ENCODE measurements at places on chromosomes 2 and 18.

- DNase-seq = no peak
Measured at GRCh38 chr18:44937960-44938719, 257.5 kb downstream of the SETBP1 start.

GRCh38 chr2:177983183-177983788 lies 89.3 kb downstream of the PDE11A start:
- peak; percentile 66 for DNase-seq

DNA sequence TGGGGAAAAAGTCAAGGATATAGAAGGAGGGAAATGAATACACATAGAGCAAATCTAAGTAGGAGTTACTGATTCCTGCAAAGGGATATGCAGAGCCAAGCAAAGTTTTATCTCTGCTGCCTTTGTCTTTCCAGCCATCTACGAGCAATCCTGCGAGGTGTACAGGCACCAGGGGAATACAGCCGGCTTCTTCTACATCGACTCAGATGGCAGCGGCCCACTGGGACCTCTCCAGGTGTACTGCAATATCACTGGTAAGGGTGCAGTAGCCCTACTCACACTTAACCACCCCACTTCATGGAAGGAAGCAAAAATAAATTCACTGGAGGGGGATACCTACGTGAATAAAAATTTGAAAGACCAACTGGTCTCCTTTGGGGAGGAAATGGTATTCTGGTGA lies 584.6 kb downstream of the CNTNAP5 start:
- DNase-seq = no peak

GRCh38 chr2:54672590-54673456 lies 50.6 kb upstream of the EML6 start:
- peak; percentile 37 for DNase-seq

DNA sequence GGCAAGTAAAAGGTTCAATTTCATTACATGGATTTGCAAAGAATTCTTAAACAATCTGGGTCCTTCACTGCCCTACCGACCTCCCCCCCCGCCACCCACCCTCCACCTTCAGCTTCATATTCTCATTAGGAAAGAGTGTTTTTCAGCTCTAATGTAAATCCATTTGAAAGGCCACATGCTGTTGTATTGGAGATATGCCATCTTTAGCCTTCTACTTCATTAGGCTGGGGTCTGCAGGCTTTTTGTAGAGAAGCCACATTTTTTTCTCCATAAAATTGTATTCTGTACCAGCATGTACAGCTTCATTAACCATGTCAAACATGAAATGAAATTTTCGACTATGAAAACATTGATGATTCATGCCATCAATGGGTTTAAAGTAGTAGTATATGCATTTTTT lies 42.8 kb upstream of the THUMPD2 start:
- DNase-seq = no peak

DNA sequence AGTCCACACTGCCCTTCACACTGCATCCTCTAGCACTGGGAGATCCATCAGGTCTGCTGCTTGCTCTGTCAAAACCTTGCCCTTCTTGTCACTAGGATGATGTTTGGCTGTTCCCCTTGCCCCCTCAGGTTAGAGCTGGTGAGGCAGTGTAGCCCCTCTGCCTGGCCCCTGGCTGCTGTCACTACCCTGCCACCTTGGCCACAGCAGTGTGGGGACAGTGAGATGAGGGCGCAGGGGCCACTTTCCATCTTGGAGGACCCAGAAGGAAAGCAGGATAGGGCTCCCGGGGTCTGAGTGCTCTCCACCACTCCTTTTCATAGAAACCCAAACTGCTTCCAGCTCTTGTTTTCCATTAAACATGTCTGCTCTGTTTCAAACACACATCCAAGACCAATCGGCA lies 19.9 kb downstream of the THSD7B start:
- no peak for DNase-seq

GRCh38 chr2:159366538-159366937 lies 80.0 kb upstream of the WDSUB1 start:
- no peak for DNase-seq

DNA sequence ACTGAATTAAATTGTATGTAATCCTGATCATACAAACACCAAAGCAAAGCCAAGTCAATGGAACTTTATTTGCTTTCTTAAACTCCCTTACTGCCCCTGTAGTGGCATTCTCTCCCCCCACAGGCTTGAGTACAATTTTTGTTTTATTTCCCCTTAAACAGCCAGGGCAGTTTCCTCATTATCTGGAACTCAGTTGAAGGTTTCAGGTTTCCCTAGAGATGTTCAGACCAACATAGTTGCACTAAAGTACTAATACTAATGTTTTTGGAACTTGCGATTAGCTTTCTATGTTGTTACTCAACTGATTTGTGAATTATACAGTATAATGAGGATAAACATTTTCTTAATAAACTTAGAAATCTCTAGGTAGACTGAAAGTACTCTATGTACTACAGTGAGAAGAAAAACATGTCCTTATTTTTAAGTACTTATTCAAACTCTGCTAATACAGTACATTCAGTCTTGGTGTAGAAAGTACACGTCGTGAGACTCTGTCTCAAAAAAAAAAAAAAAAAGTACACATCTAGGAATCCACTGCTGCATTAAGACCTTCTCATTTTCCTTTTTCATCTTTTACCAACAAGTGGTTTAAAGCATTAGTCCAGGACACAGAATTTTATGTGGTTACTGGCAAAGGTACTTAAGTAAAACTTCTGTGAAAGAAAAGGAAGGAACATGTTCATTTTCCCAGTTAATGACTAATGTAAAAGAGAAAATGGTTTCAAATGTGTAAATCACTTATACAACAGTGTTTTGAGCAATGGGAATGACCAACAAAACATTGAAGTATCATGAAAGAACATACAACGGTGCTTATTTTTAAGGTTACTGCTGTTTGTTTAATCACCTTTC lies 209.5 kb upstream of the SMAD7 start:
- no peak for DNase-seq

- DNase-seq = no peak
Measured at GRCh38 chr18:35185771-35186170, 55.1 kb upstream of the ZNF397 start.

- no peak for DNase-seq
Measured at GRCh38 chr2:237594514-237594871, 4.0 kb upstream of the RAB17 start.

- DNase-seq = no peak
Measured at GRCh38 chr2:180707175-180707883, 273.1 kb upstream of the UBE2E3 start.

DNA sequence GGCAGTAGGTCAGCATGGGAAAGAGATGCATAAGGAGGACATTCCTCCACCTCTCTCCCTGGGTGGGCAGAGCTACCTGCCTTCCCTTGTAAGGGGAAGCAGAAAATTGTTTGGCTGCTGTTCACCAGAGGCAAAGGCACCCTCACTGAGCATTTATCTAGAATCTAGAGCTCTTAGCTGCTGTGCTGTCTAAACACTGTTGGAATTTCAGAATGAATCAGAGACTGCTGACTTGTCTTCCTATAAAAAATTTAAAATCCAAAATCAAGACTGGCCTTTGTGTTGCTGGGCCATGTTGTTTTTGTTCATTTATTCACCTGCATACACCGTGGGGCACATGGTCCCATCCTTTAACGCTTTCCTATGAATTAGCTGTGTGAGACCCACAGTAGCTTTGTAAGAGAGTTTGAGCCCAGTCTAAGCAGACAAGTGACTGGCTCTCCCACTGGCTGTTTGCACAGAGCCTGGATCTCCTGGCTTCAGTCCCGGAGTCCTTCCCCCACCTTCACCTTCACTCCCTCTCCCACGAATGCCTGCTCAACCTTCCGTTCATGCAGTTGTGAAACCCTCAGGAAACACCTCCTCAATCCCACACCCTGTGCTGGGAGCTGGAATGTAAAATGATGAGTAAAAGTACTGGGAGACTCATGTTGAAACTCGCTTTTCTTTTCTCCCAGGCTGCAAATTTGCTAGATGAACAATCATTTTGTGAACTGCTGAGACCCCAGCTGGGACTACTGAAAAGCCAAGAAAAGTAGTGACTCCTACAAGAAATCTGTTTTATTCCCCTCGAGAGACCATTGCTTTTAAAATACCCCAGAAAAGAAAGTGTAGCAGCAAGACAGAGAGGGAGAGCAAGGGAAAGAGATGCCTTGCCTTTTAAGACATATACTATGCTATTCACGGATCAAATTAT lies 76.2 kb downstream of the FAM168B start:
- peak; percentile 92 for DNase-seq

- DNase-seq = peak; percentile 21
Measured at GRCh38 chr2:238560234-238560633, 133.5 kb downstream of the ASB1 start.

- no peak for DNase-seq
Measured at GRCh38 chr2:74162951-74163350, 15.2 kb upstream of the BOLA3 start.

GRCh38 chr2:57906152-57906732 lies 140.4 kb upstream of the VRK2 start:
- DNase-seq = peak; percentile 82

DNA sequence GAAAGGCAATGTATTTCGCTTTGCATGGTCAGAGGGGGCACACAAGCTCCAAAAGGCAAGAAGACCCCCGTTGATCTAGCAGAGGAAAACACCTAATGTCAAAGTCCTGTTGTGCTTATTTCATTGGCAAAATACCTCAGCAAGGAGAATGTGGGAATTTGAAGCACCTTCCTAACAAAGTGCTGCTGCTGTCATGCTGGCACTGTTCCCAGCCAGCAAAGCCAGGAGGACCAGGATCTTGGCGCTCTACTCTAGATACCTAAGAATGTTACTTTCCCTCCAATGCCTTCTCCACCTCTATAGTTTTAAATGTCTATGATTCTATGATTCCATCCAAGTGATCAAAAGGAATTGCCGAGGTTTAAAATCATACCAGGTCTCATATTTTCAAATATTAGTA lies 867.9 kb upstream of the POU3F3 start:
- no peak for DNase-seq

DNA sequence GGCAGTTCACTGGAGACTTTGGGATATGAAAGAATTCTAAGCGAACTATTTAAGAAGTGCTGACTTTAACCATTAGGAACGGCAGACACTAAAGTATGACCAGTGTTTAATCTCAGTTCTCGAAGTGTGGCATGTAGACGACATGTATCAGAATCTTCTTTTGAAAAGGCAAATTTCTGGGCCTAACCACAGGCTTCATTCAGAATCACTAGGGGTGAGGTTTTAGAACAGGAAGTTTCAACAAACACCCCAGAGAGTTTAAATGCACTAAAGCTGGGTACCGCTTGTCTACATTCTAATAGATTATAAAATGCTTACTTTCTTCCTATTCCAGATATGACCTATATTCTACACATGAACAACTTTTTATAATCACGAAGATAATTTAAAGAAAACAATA lies 180.3 kb downstream of the ANKRD44 start:
- no peak for DNase-seq

Measured in PC-3 (cell line).